GM13977 (cell line): ENCODE measurements at places on chromosomes 16 and 17.

- DNase-seq: no peak
These were observed 18.9 kb downstream of the DNAH17 start for GRCh38 chr17:78558181-78558850.

- DNase-seq: no peak
These were observed 71.3 kb downstream of the RTN4RL1 start for GRCh38 chr17:1953831-1954230.

GRCh38 chr16:27384425-27384824 is 17.5 kb upstream of the IL21R start:
- DNase-seq: no peak

DNA sequence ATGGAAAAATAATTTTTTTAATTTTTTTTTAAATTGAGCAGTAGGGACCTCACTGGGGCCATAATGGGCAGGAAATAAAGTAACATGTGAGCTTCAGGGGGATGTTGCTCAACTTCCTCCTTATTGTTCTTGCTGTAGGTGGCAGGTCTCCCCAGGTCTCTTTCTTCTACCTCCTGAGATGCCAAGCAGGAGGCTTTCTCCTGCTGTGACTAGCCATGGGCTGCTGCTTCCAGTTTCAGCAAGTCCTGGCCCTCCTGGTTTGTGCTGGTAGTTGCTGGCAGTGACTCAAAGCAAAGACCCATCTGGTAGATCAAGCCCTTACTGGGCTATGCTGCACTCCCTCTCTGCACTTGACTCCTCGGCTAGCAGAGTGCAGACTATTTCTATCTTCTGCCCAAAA is 2.3 kb downstream of the DPEP2NB start:
- DNase-seq: no peak

DNA sequence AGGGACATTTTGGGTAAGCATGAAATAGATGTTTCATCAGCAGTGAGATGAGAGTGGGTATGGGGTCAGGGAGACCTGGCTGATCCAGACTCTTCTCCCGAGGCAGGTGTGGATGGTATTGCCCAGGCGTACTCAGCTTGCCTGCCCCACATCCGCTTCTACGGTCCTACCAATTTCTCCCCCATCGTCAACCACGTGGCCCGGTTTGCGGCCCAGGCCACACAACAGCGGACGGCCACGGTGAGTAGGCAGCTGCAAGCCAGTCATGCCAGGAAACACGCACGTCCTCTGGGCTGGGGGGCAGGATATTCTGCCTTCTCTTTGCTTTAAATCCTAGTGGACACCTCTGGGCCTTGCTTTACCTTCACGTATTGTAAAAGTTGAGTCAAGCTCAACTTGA is 44.7 kb downstream of the CPNE2 start:
- DNase-seq: no peak

- no peak for DNase-seq
These were observed 197.1 kb upstream of the RPL38 start for GRCh38 chr17:74006371-74006770.

DNA sequence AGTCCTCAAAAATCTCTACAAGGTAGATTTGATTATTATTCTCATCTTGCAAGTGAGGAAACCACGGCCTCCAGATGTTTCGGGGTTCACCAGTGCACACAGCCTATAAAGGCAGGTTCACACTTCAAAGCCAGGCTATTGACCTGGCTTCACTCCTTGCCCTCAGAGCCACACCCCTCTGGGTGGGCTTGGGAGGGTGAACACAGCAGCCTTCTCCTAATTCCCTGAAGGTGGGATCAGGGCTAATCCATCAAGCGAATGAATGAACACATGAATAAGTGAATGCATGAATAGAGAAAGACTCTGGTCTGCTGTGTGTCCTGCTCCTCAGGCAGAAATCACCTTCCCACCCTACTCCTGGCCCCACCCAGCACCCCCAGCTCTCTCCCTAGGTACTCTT is 139.0 kb downstream of the CYLD start:
- DNase-seq: no peak

- DNase-seq: peak; percentile 84
These were observed 6.9 kb upstream of the ACTG1 start for GRCh38 chr17:81519284-81520020.

GRCh38 chr16:29815032-29815721 is 775 bp upstream of the PAGR1 start:
- no peak for DNase-seq

DNA sequence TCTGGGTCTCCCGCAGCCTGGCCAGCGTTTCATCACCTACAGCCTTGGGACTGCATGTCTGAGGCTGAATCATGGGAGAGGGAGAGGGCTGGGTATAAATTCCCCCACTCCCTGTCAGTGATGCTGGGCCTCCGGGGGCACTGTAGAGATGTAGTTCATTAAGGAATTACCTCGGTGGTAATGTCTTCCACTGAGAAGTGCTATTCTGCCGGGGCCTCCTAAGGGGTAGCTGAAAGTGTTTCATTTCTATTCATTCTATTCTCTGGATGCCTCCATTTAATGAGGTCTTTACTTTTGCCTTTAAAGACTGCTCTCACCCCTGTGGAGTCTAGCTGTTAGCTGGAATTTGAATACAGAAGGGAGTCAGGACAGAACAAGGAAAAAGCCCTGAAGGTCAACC is 116.4 kb upstream of the HS3ST4 start:
- DNase-seq: no peak

DNA sequence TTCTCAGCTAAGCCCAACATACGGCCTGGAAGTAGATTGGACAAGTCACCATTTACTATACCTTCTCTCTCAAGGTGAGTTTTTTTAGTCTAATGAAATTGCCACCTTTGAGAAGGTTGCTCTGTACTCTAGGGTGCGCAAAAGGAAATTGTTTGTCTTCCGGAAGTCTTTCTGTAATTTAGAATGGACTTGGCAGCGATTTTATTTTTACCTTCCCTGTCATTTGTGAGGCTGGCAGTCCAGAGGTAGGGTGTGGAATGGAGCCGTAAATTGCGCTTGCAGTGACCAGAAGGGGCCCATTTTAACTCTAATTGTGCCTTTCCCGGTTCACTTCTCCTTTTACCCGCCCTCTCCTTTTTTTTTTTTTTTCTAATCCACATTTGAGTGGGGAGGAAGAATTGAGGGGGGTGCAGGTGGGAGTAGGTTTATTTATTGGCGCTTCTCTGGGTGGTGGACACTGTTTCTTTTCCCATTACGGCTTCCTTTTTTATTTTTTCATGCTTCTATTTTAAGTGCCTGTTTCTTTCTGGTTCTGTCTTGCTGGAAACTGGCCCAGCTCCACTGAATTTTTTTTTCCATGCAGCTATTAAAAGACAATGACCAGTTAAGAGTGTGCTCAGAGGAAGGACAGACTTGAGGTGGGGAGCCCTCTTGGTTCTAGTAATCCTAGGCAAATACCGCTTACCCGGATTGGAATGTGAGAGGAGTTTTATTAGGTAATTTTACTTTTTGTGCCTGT is 89.7 kb upstream of the CLEC18A start:
- no peak for DNase-seq

DNA sequence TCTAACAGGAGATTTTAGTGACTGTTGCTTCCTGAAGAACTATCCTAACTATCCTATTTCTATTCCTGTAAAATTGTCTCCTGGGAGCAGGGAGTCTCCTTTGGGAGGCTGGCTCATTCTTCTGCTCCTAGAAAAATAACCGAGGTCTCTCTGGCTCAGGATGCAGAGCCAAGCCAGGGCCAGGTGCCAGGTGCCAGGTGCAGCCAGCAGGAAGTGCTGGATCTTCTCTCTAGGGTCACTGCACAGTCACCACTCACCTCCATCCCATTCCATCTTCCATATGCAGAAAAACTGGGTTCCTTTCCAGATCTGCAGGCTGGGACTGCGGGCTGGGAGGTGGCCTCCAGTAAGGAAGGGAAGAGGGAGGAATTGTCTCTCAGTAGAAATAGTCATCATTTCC is 3.8 kb upstream of the TMC7 start:
- no peak for DNase-seq

DNA sequence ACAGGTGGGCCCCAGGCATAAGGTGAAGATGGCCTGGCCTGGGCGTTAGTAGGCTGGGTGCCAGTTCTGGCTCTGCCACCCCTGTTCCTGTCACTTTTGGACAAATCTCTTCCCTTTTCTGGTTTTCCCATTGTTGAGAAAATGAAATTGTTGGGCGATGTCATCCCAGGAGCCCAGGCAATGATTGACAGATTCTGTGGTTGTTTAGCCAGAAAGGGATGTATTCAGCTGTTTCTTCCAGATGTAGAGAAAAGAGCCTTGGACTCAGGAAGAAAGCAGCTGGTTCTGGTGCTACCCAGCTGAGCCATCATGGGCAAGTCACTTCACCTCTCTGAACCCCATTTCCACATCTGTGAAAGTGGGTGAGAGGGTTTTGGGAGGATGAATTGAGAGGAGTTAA is 60.1 kb upstream of the MRTFB start:
- DNase-seq: no peak

DNA sequence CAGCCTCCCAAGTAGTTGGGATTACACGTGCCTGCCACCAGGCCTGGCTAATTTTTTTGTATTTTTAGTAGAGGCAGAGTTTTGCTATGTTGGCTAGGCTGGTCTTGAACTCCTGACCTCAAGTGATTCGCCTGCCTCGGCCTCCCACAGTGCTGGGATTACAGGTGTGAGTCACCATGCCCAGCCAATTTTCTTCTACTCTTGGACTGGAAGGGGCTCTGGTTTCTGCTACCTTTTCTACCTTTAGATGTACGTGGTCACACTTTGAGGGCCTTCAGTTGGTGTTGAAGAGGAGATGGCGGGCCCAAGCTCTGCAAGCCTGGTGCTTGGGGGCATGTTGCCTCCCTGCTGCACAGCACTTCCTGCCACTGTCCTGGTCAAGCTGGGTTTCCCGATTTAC is 173.6 kb downstream of the PRKCA start:
- DNase-seq: no peak

DNA sequence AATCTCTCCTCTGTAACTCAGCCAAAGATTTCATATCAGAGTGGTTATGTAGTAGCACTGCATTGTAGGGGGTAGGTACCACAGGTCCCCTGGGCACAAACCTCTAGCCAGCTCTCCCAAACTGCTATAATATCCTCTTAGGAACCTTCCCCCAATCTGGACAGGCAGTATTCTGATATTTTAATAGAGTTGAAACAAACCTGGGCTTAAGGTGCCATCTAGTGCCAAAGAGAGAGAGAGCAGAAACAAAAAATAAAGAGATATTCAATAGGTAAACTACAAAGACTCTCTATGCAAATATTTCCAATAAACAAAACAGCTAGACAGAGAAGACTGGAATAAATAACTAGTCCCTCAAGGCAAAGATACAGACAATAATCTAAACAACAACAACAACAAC is 1070.0 kb downstream of the CDH11 start:
- DNase-seq: no peak

- DNase-seq: no peak
These were observed 20.4 kb downstream of the POLR3E start for GRCh38 chr16:22317625-22318024.

GRCh38 chr17:8063761-8064534 is 23.6 kb downstream of the ALOX12B start:
- DNase-seq: no peak

DNA sequence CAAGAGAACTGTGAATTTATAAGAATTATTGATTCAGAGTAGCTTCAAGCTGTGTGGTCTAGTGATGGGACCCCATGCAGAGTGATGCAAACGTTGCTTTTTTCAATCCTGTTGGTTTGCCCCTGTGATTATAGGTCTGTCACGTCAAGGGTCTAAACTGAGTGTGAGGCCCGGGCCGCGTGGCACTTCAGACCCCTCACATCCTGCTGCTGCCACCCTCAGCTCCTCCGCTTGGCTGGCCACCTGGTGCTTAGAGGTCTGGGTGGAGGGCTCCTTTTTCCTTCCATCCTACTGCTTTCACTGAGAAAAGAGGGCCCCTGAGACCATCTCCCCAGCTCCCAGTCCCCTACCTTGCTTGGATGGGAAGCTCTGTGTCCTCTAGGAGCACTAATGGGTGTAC is 12.0 kb downstream of the MYL4 start:
- DNase-seq: no peak

DNA sequence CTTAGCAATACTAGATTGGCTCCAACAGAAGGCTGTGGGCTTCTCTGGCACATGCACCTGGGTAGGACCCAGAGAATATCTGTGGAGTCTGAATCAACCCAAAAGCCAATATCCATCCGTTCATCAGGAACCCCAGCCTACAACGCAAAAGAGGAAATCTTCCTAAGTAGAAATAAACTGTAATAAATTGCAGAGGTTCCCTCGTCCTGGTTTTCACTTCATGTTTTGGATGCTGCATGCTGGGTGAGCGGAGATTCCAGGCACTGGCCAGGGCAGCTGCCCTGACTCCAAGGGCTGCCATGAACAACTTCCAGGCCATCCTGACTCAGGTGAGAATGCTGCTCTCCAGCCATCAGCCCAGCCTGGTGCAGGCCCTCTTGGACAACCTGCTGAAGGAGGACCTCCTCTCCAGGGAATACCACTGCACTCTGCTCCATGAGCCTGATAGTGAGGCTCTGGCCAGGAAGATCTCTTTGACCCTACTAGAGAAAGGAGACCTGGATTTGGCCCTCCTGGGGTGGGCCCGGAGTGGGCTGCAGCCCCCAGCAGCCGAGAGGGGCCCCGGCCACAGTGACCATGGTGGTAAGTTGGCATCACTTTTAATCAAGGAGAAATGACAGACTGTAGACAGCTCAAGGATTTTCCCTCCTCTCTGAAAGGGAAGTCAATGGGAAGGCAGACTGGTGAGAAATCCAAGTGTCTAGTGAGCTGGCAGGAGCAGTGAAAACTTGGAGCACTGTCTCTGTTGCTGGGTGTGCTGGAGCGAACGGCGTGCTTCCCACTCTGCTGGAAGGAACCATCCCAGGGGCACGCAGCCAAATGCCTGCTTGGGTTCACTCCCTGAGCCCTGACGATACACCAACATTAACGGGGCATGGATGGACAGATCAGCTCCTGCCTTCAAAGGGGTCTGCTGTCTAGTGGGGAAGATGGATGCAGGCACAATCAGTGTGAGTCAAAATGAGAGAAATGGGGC is 10.7 kb upstream of the CIITA start:
- DNase-seq: no peak

GRCh38 chr17:28597606-28598383 is 1.0 kb downstream of the SPAG5 start:
- DNase-seq: no peak

DNA sequence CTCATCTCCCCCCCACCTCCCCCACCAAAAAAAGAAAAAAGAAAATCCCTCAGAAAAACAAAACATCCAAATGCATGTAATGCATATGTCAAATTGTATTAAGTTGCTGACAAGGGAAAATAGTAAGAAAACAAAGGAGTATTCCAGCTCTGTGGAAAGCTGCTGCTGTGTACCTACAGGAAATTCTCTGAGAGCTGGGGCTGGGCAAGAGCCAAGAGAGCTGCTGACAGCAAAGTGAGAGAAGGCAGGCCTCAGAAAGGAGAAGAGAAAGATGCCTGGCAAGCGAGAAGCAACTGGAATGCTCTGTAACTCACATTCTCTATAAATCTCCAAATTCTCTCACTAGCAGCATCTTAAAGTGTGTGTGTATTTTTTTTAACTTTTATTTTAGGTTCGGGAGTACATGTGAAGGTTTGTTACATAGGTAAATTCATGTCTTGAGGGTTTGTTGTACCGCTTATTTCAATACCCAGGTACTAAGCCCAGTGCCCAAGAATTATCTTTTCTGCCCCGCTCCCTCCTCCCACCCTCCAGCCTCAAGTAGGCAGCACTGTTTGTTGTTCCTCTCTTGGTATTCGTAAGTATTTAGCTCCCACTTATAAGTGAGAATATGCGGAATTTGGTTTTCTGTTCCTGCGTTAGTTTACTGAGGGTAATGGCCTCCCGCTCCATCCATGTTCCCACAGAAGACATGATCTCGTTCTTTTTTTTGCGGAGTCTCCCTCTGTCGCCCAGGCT is 24.4 kb downstream of the CNTROB start:
- DNase-seq: no peak

GRCh38 chr17:17994271-17995069 is 21.8 kb downstream of the DRC3 start:
- DNase-seq: no peak
